NCI-H2081 treated with DMSO at 0.1 percent for 48 hours (cell line): ENCODE measurements at places on chromosomes 5 and 9.

GRCh38 chr5:52829664-52830063, 41.9 kb downstream of the ITGA1 start:
- DNase-seq = no peak

DNA sequence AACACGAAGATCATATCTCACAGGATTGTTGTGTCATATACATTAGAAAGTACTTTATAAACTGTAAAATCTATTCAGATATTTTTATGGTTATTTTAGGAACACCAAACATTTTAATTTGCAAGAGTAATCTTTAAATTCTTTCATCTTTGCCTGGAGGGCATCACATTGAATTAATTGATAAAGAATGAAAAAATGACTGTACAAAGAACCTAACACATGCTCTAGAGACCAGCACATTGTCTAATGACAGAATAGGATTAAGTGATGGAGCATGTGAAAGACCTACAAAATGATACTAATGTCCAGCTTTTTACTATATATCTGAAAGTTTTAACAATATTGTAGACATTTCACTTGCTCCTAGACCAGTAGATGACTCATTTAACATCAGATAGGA, 88.0 kb downstream of the ZSWIM6 start:
- no peak for DNase-seq

GRCh38 chr5:67577424-67577823, 380.8 kb upstream of the CD180 start:
- DNase-seq = peak; percentile 23

DNA sequence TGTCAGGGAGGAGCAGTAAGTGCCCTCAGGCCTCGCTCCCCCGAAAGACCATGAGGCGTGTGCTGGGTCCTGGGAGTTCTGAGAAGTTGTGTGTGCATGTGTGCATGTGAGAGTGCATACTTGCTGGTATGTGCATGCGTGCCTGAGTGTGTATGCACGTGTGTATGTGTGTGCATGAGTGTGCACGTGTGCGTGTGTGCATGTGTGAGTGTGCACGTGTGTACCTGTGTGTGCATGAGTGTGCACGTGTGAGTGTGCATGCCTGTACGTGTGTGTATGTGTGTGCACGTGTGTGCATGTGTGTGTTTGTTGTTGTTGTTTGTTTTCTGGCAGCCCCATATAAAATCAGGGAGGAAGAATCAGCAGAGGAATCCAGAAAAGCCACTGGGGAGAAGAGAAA, 426.7 kb downstream of the IRX2 start:
- no peak for DNase-seq

DNA sequence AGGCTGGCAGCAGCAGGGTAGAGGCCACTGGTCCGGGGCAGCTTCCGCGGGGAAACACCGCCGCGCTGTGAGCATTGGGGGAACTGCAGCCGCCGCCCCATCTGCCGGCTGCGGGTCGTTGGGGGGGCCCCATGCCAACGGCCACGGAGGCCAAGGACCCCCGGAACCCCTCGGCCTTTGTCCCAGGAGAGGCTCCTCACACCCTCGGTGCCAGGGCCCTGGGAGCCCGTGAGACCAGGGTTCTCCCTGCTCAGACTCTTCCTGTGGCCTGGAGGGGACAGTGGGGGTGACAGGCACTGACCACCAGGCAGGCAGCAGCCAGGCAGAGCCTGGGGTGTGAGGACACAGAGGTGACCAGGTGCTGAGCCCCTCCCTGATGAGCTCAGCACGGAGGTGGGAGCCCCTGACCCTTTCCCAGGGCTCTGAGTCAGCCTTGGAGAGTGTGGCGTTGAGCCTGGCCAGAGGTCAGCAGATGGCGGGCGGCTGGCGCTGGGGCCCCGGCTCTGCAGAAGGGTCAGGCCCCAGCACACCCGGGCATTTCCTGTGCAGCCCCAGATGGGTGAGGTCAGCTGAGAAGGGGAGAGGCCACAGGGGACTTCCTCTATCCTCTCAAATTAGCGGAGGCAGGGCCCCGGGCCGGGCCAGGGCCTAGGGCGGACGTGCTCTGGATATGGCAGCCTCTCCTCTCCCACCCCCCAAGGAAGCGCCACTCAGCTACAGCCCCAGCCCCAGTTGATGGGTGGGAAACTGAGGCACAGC, 17.9 kb upstream of the EGFL7 start:
- no peak for DNase-seq

DNA sequence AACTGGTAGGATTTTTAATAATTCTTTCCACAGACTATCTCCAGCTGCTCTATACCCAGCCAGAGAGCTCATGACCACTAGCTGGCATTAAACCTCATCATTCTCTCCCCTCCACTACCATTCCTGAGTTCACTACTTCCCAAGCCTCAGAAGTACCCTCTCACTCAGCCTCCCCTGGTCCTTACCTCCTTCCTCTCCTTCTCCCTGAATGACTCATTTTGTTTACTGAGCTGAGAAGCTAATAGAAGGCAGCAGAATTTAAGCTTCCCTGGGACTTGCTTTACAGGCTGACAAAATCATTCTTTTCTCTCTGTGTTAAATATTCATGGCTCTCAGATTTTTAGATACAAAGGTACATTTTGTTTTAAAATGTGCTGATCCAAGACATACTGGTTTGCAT, 305.4 kb downstream of the TLR4 start:
- DNase-seq = no peak

- DNase-seq = no peak
Measured at GRCh38 chr5:133652951-133653759, 40.8 kb upstream of the FSTL4 start.

DNA sequence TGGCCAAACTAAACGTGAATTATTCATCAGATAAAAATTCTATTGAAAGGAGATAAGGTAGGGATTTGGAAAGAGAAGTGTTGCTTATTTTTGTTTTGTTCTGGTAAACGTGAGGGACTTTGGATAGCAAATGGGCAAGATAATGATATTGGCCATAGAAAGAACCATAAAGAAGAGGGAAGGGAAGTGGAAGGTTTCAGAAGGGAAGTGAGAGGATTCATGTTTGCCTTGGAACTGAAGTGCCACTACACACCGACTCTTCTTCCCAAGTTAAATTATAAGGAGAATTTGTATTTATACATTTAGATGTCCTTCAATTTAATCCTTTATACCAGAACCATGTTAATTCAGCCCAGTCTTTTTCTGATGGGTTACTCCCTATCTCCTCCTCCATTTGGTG, 42.1 kb upstream of the TAF11L2 start:
- no peak for DNase-seq

DNA sequence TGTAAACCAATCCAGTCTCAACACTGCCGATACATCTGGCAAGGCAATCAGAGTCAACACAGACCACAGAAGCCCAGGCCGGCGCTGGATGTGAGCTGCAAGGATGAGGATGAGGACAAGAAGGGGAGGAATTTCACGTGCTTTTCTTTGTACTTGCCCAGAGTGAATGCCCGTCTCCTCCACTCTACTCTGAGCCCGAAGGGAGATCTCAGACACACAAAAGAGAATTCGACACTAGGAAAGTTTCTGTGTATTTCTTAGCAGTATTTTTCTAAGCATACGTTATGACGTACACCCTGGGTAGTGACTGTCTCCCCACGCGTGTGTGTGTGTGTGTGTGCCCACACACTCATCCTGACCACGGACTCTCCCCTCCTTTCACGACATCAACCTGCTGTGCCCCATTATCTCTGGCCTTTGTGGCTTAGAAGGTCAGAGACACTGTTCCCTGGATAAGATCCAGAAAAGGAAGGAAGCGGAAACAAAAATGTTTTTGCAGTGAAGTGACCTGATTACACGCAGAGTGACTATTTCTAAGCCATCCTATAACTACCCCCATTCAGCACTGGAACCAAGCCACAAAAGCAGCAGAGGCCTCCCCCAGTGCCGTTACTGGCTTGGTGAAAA, 227.3 kb upstream of the DAPK1 start:
- no peak for DNase-seq

DNA sequence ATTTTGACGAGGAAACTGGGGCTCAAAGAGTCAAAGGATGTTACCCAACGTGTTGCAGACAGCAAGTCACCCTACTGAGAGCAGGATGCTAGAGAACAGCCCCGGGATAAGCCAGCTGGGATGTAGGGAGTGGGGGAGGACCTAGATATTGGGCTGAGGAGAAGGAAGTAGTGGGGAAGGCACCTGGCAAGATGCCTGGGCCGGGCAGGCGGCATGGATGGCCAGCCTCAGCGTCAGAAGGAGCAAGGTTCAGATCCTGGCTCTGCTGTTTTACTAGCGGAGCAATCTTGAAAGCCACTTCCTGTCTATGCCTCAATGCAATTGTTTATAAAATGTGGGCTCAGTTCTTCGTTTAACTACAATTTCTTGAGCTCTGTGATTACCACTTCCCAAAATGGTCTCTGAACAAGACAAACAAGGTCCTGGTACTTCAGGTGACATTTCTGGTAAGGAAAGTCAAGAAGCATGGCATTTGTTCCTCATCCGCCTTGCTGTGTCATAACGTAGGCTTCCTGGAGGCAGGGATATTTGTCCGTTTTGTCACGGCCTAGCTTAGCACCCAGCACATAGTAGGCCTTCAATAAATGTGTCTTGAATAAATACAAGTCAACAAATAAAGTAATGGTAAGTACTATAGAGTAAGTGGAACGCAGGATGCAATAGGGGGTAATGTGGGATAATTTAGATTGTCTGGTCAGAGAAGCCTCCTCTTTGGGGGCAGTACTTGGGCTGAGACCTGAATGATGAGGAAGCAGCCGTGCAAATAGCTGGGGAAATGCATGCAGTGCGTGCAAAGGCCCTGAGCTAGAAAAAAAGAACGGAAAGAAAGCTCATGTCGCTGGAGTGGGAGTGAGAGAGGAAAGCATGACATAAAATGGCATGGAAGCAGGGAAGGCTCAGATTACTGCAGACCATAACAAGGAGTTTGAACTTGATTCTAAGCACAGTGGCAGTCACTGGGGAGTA, 70.5 kb downstream of the SMIM23 start:
- DNase-seq = no peak

GRCh38 chr5:23930985-23931384, 423.6 kb downstream of the PRDM9 start:
- no peak for DNase-seq

DNA sequence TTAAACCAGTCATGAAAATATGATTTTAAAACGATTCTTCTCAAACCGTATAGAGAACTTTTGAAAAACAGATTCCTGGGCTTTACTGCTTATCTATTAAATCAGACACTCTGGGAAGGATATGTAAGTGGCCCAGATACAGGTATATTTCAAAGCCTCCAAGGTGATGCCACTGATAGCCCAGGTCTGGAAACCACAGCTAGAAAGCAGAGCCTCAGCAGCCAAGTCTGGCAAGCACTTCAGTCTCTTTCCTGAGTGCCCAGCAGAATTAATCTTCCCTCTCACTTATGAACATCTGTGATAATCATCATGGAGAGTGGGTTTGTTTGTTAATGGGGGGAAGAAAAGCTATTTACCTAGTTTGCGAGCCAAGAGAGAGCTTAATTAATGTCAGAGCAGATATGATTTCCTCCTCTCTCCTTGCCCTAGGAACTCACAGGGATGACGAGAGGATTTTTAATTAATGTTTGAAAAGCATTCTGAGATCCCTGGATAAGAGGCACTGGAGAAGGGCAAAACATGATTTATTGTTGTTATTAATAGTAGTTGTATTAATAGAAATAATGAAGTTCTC, 368.4 kb downstream of the TLE1 start:
- no peak for DNase-seq

DNA sequence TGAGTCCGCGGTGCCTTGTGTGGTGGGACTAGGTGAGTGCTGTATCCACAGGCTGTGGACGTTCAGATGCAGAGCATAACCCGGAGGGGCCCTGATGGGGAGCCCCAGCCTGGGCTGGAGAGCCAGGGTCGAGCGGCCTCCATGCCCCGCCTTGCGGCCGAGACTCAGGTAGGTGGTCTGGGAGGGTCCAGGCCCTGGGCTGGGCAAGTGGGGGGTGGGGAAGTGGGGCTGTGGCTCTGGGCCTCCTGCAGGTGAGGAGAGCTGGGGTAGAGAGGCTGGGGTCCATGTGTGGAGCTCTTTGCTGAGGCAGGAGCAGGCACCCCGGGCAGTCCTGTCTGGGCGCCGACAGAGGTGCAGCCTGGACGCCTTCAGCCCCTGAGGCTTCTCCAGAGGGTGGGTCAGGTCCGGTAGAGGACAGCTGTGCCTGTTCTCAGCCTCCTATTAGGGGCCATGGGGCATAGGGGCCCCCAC, 241.1 kb downstream of the CACNA1B start:
- no peak for DNase-seq

GRCh38 chr9:113519426-113520108, 56.0 kb downstream of the RGS3 start:
- DNase-seq = no peak

DNA sequence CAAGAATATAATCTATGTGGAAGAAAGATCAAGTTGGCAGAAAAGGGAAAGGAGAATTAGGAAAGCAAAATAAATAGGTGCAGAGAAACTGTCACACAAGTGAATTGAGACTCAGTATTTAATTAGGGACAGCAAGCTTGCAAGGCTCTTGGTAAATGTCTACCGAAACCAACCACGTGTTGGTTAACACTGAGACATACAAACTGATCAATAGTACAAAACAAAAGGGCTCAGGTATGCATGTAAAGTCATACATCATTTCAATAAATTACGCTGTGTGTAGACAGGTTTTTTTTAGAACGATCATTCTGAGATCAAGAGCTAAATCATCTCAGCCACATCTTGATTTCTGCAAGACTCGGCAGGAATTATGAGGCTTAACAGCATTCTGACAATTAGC, 225.4 kb downstream of the EBF1 start:
- DNase-seq = no peak

DNA sequence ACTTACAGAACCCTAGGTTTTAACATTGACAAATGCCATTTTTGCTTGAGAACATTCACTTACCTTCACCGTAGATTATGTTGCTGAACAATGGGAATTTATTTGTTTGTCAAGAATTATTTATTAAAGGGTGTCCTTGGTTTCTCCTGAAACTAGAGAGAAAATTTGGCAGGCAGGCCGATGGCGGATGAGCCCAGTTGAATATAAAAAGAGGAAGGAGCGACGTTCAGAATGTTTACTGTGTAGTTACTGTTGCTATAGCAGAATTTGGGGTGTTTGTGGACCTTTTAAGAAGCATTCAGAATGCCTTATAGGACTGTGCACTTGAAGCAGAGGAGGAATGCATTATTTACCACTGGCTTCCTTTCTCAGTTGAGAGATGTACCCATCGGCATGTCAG, 268.2 kb downstream of the CDH10 start:
- DNase-seq = no peak

DNA sequence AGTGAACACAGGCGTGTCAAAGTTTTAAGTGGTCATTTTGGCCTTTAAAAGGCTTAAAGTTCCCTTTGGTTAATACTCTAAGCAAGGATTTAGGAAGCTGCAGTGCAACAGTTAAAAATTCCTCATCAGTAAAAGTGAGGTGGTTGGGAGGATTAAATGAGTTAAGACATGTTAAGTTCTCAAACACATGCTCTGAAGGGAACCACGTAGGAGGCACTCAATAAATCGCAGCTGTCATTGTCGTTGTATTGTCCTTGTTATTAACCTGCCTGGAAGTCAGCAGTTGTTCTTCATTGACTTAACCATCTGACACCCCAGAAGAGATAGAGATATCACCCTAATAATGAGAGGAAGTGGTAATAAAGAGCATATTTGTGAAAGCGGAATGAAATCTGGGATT, 247.5 kb downstream of the MARCHF11 start:
- DNase-seq = no peak
